IMR-90 (cell line): ENCODE measurements at places on chromosomes 6 and 20.

DNA sequence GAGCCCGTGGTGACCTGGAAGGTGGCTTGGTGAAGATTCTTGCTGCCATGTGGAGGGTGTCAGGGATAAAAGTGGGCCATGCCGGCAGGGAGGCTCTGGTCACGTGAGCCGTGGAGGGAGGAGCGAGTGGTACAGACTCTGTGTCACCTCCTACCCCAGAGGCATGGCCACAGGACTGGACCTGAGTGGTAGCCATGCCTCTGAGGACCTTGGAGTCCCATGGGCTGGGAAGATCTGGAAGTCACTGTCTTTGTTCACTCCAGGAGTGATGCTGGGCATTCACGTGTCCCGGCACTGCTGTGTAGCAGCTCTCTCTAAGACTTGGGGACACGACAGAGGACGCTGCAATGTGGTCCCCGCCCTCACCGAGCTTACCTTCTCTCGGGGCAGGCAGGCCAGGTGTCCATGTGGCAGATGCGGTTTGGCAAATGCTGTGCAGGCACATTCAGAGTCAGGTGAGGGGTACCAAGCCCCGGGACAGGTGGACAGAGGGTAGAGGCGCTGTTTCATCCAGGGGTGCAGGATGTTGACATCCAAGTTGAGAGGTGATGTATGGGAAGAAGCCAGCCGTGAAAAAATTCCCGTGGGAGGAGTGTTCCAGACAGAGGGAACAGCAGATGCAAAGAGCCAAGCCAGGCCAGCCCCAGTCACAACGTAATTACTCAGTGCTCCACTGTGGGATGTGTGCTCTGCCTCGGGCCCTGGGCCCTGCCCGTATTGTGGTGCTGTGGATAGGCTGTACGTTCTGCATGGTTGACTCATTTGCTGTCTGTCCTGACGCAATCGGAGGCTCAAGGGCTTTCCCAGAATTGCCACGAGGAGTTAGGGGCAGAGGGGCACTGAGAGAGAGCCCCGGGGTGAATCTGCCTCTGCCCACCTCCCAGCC is 307.8 kb downstream of the TAF4 start:
- DNase-seq = peak; percentile 65

DNA sequence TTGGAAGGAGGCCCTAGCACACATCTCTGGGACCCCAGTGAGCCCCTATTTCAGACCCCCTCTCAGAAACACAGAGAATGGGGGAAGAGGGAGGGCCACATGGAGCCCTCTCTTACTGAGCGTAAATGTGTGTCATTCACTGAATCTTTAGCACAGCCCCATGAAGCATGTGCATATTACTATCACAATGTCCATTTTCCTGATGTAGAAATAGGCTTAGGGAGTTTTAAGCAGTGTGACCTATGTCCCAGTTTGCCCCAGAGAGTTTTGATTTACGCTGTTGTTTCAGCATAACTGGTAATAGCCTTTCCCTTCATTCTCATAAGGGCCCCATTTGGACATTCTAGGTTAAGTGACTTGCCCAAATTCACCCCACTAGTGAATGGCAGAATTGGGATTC is 25.0 kb upstream of the TCP11 start:
- DNase-seq = no peak

DNA sequence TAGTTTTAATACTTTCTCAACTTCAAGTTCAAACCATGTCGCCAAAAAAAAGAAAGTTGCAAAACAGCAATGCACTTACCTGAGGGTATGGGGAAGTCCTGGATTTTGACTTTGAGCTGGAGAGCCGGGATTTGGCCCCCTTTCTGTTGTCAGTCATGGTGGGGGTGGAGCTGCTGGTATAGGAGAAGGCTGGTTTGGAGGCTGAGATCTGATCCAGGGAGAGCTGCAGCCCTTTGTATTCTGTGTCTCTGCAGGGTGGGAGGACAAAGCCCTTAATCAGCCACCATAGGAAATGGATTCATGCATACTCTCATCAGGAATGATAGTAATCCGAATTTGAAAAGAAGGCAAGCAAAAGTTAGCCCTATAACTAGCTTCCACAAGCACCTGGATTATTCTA is 44.0 kb downstream of the SIM1 start:
- no peak for DNase-seq

DNA sequence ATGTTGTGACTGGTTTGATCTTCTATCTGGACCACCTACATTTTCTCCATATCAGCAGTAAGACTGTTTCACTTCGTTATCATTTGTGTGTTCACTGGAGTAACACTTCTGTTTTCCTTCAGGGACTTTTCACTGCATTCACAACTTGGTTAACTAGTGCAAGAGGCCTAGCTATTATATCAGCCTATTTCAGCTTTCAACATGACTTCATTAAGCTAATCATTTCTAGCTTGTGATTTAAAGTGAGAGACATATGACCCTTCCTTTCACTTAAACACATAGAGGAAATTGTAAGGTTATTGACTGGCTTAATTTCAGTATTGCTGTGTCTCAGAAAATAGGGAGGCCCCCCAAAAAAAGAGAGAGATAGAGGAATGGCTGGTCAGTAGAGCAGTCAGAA is 622.8 kb upstream of the NRSN1 start:
- no peak for DNase-seq

- peak; percentile 75 for DNase-seq
Measured at GRCh38 chr6:130136798-130137197, 86.0 kb downstream of the SAMD3 start.

DNA sequence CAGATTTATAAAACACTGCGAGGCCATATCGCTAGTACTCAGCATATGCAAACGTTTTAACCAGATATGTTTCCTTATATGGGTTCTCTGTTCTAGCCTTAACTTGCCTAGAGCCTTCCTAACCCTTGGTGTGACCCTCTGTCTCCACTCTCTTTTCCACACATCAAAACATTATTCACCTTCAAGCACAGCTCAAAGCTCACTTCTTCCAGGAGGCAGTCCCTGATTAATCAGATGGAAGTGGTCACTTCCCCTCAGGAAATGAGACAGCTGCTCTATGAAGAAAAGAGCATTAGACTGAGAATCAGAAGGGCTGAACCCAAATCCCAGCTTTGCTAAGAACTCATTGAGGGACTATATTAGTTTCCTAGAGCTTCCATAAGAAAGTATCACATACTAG is 39.8 kb upstream of the SLC17A4 start:
- no peak for DNase-seq

DNA sequence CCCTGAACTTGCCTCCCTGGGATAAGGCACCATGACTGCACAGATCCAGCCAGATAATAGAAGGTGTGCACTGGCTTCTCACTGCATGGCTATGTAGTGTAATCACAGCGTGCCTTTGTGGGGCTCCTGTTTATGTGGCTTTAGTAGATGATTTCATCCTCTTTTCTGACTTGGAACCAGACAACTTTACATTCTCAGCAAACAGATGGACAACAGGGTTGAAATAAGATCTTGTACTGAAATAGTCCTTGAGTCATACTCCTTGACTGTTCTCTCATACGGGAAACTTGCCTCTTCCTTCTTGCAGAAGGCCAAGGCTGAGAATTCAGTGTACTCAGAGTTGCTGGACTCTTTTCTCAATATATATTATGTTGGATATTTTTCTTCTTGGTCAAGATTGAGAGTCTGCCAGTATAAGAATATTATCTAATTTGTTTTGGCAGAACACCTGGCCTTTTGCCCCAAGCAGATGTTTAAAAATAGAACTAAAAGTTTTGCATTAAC is 25.0 kb upstream of the RNF144B start:
- peak; percentile 98 for DNase-seq

- DNase-seq = peak; percentile 4
Measured at GRCh38 chr6:138987080-138987642, 892 bp downstream of the REPS1 start.

- DNase-seq = no peak
Measured at GRCh38 chr20:7090811-7091210, 323.3 kb downstream of the BMP2 start.

DNA sequence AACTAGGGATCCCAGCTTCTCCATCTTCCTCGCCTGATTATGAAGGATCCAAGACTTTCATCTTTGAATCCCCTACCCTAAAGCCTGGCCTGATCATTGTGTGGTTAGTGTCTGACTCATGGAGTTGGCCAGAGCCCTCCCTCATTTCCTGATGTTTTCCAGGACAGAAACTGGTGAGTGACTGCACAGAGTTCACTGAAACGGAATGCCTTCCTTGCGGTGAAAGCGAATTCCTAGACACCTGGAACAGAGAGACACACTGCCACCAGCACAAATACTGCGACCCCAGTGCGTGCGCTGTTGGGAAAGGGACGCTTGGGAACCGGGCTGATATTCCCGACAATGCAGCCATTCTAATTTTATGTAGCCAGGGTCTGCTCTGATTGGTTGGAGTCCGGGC is 4.0 kb downstream of the CD40 start:
- peak; percentile 59 for DNase-seq

GRCh38 chr6:72825315-72825911 is 203.5 kb downstream of the KCNQ5 start:
- peak; percentile 69 for DNase-seq

DNA sequence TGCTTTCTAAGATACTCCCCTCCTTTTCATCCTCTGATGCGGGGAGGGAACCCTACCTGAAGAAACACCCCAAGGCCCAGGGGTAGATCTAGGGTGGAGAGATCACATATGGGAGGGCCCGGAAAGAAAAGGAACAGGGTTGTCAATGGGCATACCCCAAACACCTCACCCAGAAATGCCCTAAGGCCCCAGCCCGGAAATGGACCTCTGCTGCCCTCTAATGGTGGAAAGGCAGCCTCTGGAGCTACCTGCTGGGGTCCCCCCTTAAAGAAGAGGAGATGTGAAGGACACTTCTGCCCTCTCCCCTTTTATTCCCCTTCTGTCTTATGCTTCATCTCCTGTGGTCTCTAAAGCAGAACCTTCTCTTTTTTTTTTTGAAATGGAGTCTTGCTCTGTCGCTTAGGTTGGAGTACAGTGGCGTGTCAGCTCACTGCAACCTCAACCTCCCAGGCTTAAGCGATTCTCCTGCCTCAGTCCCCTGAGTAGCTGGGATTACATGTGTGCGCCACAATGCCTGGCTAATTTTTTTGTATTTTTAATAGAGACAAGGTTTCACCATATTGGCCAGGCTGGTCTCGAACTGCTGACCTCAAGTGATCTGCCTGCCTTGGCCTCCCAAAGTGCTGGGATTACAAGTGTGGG is 458 bp upstream of the ARMC12 start:
- DNase-seq = peak; percentile 37

DNA sequence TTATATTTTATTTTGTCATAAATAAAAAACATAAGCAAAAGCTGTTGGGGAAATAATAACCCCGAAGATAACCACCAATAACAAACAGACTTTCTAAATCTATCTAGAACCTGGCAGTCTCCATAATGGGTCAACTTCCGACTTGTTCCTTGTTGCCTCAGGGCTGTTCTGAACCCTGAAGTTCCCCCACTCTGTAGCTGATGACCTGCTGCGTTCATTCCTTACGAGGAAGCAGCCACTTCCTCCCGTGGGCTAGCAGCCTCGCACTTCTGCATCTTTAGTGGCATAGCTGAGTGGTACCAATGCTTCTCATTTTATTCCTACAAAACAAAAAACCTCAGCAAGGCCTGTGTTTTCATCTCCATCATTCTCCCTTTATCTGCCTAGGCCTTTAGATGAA is 103.0 kb downstream of the PLEKHG1 start:
- DNase-seq = no peak

- peak; percentile 48 for DNase-seq
Measured at GRCh38 chr20:9203081-9203447, 134.2 kb downstream of the PLCB4 start.

GRCh38 chr20:16501301-16501700 is 71.9 kb downstream of the KIF16B start:
- DNase-seq = no peak

GRCh38 chr6:31586599-31587281 is 663 bp downstream of the LST1 start:
- DNase-seq = no peak

GRCh38 chr6:38164671-38165108 is 345.2 kb downstream of the ZFAND3 start:
- no peak for DNase-seq

DNA sequence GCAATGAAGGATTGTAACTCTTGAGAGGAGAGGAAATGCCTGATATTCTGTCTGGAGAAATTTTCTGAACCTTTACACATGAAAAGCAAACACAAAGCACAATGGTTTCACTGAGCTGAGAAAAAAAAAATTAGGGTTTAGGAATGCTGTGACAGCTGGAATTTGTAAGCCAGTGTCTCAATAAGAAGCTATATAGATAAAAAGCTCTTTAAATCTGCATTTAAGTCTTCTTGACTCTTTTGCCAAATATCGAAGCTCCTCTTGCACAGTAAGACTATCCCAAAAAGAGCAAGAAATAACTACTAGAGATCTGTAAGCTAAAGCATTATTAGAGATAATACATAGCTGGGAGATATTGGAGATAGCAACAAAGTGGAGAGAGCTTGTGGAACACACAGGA is 1334.0 kb upstream of the CITED2 start:
- no peak for DNase-seq

DNA sequence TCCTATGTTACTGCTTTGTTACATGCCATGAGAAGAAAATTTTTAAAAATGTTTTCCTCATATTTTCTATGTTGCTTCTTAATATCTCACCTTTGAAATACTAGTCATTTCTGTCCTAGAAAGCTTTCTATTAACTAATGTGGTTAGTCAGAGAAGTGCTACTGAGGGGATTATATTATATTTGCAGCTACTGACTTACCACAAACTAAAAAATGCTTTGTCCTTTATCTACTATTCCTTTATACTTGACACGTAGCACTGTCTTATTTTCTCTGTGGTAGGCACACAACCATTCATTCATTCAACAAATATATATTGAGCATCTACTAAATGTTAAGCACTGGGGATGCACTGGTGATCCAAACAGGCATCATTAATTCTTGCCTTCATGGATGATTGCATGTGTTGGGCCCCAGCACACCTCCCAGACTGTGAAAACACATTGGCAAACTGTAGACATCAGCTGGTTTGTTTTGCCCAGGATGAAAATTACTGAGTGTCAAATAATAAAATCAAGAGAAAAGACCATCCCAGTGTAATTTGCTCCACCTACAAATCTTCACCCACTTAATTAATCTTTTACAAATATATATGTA is 10.7 kb upstream of the MLIP start:
- no peak for DNase-seq

DNA sequence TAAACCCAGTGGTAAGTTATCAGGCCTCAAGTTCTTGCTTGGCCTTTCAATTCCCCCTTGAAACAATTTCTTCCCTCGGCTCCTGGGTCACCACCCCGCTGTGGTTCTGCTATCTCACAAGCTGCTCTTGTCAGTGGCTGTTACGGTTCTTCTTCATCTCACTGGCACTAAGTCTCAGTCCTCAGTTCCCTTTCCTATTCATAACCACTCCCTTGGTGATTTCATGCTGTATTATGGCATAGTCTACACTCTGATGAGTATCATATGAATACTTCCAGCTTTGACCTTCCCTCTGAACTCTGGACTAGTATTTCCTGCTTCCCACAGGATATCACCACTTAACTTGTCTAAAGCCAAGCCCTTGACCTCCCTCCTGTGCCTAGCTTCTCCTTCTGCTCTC is 7.9 kb downstream of the TAAR1 start:
- no peak for DNase-seq

DNA sequence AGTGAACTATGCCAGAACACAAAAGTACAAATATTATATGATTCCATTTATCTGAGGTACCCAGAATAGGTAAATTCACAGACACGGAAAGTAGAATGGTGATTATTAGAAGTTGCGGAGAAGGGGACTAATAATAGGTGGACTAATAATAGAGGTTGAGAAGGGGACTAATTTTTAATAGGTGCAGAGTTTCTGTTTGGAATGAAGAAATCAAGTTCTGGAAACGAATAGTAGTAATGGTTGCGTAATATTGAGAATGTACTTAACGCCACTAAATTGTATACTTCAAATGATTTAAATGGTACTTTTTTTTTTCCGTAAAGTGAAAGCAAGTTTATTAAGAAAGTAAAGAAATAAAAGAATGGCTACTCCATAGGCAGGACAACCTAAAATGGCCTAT is 33.2 kb downstream of the B4GALT5 start:
- no peak for DNase-seq
